ENCODE measurements at places on chromosomes 13 and 19.
A peak's percentile ranks its signal among the peaks of the same experiment; 100 is the strongest.

GRCh38 chr19:48819366-48819816, 8.6 kb upstream of the BCAT2 start:
- DNase-seq: no peak

DNA sequence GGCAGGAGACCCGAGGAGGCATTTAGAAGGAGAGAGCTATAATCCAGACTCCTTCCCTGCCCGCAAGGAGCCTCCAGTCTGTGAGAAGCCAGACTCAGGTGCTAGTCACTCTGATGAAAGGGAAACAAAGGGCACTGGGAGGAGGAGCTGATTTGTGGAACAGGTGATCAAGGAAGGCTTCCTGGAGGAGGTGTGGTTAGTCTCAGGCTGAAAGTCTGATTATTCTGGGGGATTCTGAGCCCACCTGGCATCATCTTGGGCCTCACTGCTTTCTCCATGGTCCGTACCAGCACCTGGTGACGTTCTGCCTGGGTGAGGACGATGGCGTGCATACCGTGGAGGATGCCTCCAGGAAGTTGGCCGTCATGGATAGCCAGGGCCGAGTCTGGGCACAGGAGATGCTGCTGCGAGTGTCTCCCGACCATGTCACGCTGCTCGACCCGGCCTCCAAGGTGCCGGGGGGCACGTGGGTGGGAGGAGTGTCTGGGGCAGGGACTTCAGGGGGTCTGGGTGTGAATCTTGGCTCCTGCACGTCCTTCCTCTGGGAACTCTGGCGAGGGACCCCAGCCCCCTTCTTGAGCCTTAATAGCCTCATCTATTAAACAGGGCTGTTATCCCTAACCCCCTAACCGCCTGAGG, 3.9 kb downstream of the EPS8L1 start:
- DNase-seq: no peak

DNA sequence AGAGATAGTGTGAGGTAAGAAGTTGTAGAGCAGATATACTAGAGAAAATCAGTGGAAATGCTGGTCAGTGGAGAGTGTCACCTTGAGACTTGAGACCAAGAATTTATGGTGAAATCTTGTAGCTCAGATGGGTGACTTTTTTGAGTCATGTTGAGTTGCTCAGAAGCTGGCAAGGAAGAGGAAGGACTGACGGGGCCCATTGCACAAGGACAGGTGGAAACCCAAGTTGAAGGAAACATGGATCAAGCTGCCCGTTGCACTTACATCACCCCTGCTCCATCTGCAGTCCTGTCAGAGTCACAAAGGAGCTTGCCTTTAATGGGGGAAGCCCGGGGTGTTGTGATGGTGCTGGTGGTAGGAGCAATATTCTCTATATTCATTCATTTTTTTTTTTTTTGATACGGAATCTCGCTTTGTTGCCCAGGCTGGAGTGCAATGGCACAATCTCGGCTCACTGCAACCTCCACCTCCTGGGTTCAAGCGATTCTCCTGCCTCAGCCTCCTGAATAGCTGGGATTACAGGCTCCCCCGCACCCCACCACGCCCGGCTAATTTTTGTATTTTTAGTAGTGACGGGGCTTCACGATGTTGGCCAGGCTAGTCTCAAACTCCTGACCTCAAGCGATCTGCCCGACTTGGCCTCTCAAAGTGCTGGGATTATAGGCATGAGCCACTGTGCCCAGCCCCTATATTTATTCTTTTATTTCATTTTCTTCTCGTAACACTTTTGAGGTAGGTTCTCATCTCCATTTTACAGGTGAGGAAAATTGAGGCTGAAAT, 27.4 kb downstream of the UBAC2 start:
- DNase-seq: no peak

- no peak for DNase-seq
Observed at GRCh38 chr13:97809576-97809975, 143.9 kb upstream of the IPO5 start.

- no peak for DNase-seq
Observed at GRCh38 chr13:99663908-99664307, 162.6 kb downstream of the TM9SF2 start.

GRCh38 chr19:8609279-8610040, 1.1 kb downstream of the ADAMTS10 start:
- DNase-seq: no peak

- DNase-seq: no peak
Observed at GRCh38 chr13:42247883-42248282, 24.1 kb upstream of the AKAP11 start.

DNA sequence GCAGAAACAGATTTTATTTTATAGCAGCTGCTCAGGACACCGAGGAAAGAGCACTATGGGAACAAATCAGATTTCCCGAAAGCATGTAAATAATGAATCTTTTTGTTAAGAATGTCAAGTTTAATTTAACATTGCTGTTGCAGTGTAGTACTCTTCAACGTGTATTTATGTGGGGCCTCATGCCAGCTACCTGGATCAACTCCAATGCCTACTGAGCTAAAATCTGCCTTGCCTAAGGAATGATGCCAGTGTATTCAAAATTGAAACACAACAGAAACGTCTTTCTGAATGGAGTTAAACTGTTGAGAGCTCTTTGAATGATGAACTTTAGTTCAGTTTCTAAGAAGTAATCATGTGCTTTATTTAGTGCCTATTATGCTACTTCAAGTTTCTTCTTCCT, 1379.8 kb upstream of the ATXN8OS start:
- DNase-seq: no peak

GRCh38 chr19:12052497-12053169, at the start of gene ZNF878:
Gene ZNF878, minus strand, starts transcription at chr19:12052961. Its CDS starts 160 bp downstream, at chr19:12052801.
- DNase-seq: peak; percentile 15

GRCh38 chr13:27174766-27175455, 3.3 kb upstream of the USP12 start:
- DNase-seq: no peak

DNA sequence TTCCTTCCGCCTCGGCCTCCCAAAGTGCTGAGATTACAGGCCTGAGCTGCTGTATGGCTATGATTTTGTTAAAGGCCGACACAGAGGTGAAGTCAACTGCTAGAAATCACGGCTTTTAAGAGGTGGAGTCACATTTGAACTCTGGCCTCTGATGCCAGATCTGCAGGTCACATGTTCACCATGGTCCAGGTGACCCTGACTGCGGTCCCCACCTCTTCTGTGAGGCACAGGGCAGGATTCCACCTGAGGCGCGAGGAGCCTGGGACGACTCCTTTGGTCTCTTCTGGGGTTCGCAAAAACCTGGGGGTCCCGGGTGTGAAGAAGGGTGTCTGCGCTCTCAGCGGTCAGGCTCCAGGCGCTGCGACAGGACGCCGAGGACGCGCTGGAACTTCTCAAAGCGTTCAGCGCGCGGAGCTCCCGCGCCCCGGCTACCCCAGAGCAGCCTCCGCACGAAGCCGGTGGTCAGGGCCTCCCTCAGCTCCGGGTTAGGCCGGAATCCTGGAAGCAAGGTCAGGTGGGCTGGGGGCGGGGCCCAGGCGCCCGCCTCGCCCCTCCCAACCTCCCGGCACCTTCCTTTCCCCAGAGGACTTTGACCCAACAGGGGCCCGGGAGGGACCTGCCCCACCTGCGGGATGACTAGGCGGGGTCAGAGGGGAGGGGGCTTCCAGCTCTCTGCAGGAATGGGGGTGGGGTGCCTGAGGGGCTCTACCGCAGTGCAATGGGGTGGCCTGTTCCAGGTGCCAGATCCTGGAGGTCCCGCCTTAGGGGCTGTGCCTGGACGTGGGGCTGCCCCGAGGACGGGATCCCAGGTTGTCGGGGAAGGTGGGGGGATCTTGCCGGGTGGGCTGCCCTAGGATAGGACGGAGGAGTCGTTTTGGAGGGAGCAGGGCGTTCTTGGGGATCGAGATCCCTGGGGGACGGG, 13.0 kb downstream of the TRIP10 start:
- no peak for DNase-seq

DNA sequence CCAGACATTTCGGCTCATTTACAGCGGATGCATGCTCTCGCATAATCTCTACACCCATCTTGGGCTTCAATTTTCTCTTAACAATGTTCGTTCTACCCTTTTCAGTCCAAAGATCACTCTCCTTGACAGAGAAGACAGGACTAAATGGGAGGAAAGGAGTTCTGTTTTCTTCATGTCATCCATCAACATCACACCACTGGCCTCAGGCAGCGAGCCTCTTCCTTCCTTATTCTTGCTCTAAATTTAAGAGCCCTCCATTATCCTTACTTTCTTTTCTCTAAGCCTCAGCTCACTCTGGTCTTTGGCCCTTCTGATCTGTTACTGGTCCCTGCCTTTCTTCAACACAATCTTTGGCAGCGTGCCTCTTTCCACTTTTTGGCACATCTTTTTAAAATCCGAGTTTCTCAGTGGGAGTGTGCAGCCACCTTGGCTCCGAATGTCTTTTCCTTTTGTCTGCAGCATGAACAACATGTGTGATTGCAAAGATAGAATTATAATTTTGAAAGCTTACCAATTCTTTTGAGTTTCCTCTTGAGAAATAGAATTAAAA, 98.7 kb downstream of the FAM216B start:
- no peak for DNase-seq

GRCh38 chr13:32409001-32409313, 19.0 kb downstream of the N4BP2L1 start:
- no peak for DNase-seq

GRCh38 chr19:13742756-13743155, 21.6 kb upstream of the MRI1 start:
- no peak for DNase-seq

DNA sequence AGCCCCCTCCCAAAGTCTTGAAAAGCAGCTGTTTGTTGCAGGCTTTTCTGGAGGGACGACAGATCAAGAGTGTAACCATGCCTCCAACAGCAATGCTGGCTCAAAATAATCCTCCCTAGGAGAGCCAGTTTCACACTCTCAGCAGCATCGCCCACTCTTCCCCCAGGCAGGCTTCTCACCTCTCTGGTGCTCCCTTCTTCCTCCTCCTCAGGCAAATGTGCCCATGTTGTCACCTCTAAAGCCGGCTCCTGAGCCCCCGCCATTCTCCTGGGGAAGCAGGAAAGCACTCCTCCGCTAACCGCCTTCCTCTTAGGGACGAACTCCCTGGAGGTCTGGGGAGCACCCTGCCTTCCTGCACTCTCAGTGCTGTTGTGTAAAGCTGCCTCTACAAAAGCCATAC, 98.9 kb upstream of the SGCG start:
- DNase-seq: no peak

- DNase-seq: no peak
Observed at GRCh38 chr13:59700281-59700680, 463.4 kb downstream of the DIAPH3 start.

GRCh38 chr19:33432015-33432414, 58.5 kb downstream of the CEBPG start:
- no peak for DNase-seq

GRCh38 chr13:39016087-39016486, 21.8 kb downstream of the PROSER1 start:
- DNase-seq: no peak

GRCh38 chr19:30082611-30083010, 140.6 kb downstream of the URI1 start:
- no peak for DNase-seq

DNA sequence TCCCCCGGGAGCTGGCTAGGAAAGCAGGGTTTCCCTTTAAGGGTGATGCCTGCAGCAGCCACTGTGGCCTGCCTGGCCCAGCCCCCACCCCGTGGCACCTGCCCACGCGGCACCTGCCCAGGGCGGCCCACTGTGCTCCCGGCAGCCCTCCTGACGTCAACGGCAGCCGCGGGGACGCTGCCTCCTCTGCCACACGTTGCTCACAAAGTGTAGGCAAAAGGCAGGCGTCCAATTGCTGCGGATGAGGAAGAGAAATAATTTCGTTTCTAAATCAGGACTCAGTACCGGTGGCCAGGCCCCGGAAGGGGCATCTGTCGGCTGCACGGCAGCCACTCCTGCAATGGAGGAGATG, 122.3 kb downstream of the URI1 start:
- DNase-seq: no peak

DNA sequence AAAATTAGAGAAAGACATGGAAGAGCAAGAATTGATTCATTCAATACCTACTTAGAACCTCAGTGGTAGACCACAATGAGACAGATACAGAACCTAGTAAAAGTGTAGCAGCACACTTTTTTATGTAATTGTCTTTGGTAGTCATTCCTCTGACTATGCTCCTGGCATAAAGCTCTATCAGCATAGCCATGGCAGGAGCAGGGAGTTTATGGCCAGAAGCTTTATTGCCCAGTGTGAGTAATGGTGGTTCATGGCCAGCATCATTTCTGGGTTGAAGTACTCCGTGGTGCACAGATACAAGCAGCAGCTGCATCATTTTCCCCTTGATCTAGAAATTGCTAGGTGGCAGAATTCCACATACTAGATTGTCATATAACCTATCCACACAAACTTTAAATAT, 352.6 kb downstream of the TBC1D4 start:
- DNase-seq: no peak

- DNase-seq: no peak
Observed at GRCh38 chr13:92512852-92513251, 713.8 kb upstream of the GPC6 start.

DNA sequence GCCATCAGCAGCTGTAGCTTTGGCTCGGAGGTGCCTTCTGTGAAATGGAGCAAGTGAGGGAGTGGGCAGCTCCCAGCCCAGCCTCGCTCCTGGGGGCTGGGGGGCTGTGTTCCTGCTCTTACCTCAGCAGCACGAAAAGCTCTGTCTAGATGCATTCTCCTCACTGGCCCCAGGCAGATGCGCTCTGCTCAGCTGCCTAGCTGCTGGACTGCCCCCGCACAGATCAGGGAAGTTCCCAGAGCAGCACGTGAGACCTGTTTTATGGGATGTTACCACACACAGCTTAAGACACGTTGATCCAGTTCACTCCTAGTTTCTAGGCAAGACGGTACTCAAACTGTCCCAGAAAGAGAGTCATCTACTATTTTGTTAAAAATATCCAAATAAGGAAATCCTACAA, 13.6 kb downstream of the LCP1 start:
- DNase-seq: no peak

DNA sequence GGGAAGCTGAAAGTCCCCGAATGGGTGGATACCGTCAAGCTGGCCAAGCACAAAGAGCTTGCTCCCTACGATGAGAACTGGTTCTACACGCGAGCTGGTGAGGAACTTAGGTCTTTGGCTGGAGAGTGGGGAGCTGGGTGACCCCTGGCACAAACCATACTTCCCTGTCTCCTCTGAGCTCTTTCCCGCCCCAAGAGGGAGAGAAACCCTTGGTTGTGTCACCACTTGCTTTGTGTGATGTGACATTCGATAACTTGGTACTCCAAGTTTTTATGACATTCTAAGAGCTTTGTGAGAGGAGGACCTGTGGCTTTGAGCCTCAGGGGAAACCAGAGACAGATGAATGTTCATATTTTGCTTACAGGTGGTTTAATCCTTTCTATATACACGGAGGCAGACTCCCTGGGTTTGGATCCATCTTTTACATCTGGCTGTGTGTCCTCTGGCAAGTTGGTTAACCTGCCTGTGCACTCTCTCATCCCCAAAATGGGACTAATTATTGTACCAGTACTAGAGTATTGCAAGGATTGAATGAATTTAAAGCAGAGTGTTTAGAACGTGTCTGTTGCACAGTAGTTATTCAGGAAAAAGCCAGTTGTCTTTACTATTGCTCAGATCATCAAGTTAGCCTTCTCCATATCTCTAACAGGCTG, 1.2 kb downstream of the RPS19 start:
- DNase-seq: no peak

DNA sequence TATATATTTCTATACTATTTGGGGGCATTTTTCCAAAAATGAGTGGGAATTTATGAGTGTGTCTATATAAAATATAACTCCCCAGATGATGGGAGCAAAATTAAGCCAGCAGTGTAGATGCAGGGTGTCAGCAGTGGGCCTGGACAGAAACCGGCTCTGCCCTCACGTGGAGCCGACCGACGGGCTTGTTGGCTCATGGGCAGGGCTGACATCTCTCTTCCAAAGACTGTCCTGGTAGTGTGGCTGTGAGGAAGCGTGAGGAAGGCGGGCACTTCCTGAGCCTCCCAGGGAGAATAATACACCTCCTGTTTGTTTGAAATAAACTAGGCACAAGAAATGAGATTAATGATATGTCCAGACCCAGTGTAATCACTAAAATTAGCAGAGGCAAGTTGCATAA, 206.5 kb downstream of the TEX29 start:
- DNase-seq: no peak

Data from CD4-positive, alpha-beta T cell (primary cell).